ENCODE measurements at places on chromosomes 5 and 9.

GRCh38 chr5:150246835-150247234 lies 42.7 kb downstream of the CAMK2A start:
- no peak for DNase-seq

DNA sequence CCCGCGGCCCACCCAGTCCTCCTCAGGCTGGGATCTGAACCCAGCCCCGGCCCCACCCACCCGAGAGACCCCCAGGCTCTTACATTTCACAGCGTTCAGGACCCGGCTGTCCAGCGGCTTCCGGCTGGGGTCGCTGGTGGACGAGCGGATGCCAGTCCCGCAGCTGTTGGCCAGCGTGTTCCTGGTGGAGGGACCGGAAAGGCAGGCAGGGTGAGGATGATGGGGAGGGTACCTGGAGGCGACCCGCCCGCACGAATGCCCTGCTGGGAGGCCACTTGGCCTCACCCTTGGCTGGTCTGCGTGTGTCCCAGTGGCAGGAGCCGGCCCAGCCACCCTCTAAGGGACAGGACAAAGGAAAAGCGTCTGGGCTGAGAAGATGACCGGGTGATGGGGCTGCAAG lies 51.9 kb upstream of the UBAC1 start:
- DNase-seq, result no peak

DNA sequence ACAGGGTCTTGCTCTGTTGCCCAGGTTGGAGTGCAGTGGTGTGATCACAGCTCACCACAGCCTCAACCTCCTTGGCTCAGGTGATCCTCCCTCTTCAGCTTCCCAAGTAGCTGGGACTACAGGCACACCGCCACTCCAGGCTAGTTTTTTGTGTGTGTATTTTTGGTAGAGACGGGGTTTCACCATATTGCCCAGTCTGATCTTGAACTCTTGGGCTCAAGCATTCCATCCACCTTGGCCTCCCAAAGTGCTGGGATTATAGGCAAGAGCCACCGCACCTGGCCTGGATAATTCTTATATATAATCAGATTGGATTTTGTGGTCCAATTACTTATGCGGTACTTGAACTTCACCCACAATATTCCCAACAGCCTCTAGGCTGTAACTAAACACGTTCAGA lies 19.8 kb downstream of the CCDC69 start:
- DNase-seq, result peak; percentile 65

- DNase-seq, result no peak
Measured at GRCh38 chr5:91607675-91608074, 224.6 kb upstream of the ARRDC3 start.

DNA sequence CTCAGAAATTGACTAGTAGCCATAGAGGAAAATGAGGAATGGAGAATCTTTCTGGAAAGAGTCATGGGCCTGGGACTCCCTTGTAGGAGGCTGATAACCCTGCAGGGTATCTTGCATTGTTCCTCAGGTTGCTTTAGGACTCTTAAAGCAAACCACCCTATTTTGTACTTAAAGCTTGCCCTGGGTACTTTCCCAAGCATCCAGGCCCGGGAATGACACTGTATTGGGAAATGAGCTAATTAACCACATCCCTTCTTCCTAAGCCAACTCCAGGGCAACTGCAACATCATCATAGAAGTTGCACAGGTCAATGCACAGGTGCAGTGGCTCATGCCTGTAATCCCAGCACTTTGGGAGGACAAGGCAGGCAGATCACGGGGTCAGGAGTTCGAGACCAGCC lies 55.9 kb downstream of the UGCG start:
- DNase-seq, result no peak

DNA sequence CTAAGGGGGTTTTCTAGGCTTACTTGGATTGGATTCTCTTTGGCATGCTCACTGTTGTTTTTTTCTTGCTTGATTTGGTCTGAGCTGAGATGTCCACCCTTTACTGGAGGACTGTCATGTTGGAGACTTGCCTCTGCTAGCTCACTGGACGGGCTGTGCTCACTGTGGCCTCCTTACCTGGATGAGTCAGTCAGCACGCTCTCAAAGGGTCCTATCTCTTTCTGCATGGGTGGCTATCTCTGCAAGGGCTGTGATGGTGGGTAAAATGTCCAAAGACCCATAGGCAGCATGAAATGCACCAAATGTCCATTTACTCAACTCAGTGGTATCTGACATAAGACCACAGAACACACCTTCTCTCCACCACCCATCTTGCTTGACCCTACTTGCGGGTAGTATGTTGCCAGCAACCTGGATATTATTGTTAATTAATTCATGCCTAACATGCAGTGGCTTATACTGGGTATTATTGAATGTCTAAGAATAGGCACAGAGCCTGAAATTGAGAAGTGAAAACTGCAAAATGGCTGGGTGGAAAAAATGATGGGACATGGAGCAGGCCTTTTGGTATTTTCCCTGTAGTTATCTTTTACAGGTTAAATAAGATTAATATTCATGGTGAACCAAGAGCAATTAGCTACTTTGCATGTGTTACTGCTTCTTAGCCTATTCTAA lies 68.9 kb upstream of the TLE1 start:
- DNase-seq, result no peak

DNA sequence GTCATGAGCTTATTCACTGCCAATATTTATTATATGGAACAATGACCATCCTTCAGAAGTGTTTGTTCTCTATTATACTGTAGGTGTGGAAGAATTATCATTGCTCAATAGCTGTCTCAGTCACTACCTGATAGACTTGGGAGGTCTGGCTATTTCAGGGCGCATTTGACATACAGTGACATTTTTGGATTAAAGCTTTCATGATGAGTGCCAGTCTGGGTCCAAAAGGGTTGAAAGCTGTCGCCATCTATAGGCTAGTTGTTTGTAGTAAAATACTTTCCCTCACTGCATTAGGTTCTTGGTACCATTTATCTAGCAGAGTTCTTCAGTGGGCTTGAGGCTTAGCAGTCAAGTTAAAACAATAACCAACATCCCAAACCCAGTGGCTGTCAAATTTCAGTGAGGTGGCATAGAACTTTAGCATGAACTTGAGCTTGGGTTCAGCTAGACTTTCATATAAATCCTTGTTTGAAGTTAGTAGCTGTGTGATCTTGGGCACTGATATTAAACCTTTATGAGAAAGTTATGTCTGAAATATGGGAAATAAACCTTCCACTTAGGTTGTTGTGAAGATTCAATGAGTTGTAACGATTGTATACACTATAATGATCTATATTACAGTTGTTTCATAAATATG lies 110.5 kb upstream of the CDKN2B start:
- peak; percentile 61 for DNase-seq

GRCh38 chr5:36985387-36985786 lies 108.8 kb downstream of the NIPBL start:
- DNase-seq, result no peak

- no peak for DNase-seq
Measured at GRCh38 chr5:143372187-143372829, 31.2 kb downstream of the NR3C1 start.

GRCh38 chr9:109258481-109259302 lies 62.2 kb downstream of the EPB41L4B start:
- DNase-seq, result peak; percentile 11

- DNase-seq, result peak; percentile 79
Measured at GRCh38 chr5:13866792-13867191, 77.7 kb downstream of the DNAH5 start.

DNA sequence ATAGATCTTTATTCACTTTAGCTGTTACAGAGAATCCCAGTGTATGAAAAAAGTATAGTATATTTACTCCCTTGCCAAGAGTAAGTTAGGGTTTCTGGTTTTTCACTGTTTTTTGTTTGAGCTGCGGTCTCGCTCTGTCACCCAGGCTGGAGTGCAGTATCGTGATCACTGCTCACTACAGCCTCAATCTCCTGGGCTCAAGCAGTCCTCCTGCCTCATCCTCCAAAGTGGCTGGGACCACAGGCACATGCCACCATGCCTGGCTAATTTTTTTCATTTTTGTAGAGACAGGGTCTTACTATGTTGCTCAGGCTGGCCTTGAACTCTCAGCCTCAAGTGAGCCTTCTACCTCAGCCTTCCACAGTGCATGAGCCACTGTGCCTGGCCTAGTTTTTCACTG lies 3.0 kb downstream of the RAI14 start:
- no peak for DNase-seq

- DNase-seq, result no peak
Measured at GRCh38 chr5:101561018-101561417, 657.9 kb upstream of the ST8SIA4 start.

GRCh38 chr5:76292620-76293322 lies 110.3 kb upstream of the IQGAP2 start:
- DNase-seq, result no peak

GRCh38 chr5:74251141-74252035 lies 389.1 kb downstream of the ENC1 start:
- peak; percentile 27 for DNase-seq

DNA sequence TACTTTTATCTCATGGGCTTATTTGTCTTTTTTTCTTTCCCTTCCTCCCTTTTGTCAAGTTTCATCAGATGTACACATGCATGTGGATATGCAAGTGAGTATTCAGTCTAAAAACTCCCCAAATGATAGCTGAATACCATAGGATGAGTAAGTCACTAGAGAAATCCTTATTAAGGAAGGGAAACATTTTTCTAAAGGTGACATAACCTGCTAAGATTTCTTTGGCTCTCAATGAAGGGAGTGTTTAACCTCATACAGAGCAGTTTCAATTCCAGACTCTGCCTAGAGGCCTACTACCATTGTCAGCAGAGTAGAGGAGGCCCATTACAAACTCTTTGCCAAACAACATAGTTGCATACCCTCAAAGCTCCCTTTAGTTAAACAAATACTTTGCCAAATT lies 192.4 kb downstream of the ARHGEF28 start:
- DNase-seq, result no peak

DNA sequence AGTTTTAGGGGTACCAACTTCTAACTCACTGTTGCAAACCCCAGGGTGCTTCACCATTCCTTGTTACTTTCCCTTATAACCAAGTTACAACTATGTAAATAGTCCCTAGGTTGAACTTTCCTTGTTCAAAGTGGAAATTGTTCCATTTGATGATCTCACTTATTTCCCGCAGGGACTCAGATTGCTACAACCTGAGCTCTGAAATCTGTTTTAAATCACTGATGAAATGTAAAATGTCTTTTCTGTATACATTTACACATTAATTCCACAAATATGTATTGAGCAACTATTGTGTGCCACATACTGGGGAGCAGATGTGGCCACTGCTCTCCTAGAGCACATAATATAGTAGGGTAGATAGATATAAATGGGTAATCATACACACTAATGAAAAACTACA lies 69.1 kb upstream of the TARS1 start:
- no peak for DNase-seq

DNA sequence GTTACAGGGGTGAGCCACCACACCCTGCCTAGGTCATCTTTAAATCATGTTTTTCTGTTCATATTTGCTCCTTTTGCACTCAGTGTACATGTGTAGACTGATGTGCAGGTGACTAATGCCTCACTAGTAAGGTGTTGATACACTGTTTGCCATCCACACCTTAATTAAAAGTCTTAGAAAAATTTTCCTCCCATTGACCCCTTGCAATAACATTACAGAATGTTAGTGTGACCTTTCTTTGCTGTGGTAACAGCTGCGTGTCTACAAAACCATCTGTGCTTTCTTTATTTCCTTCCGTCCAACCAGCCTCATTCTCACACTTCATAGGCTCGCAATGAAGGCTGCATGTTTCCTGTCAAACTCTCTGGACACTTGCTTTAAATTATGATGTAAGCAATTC lies 6.6 kb upstream of the CEMIP2 start:
- no peak for DNase-seq

GRCh38 chr5:139708877-139709581 lies 60.9 kb downstream of the CXXC5 start:
- peak; percentile 82 for DNase-seq

DNA sequence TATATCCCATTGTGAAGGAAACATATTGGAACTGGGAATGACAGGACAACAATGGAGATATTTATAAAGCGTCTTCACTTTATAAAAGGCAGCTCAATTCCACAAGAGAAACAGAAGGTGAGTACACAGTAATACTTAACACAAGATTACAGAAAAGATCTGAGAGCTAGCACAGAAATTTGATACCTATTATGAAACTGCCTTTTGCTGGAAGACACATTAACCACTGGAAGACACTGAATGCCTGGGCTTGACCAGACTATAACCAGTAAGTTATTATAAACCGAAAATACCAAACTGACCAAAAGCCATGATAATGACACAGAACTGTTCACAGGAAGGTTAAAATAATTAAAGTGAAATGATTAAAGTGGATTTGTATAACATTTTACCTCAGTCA lies 195.4 kb downstream of the NR2F1-AS1 start:
- peak; percentile 26 for DNase-seq

- DNase-seq, result no peak
Measured at GRCh38 chr5:157473383-157474320, 13.6 kb downstream of the NIPAL4 start.

GRCh38 chr9:116163293-116164055 lies 9.9 kb downstream of the PAPPA start:
- DNase-seq, result peak; percentile 16

DNA sequence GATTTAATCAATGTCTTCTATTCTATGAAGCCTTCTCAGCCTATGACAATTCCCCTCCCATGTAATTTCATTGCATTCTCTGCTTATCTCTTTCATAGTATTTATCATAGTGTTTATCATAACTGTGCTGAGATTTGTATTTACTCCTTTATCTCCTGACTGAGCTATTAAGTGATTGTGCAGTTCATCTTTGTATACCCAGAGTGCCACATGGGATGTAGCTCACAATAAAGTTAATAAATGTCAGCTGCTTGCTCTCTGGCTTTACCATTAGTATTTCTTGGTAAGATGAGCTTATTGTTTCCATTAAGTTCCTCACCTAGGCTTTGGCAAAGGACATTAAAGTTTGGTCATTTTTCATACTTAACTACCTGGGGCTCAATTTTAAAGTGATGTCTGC lies 275.1 kb upstream of the MPDZ start:
- DNase-seq, result no peak

DNA sequence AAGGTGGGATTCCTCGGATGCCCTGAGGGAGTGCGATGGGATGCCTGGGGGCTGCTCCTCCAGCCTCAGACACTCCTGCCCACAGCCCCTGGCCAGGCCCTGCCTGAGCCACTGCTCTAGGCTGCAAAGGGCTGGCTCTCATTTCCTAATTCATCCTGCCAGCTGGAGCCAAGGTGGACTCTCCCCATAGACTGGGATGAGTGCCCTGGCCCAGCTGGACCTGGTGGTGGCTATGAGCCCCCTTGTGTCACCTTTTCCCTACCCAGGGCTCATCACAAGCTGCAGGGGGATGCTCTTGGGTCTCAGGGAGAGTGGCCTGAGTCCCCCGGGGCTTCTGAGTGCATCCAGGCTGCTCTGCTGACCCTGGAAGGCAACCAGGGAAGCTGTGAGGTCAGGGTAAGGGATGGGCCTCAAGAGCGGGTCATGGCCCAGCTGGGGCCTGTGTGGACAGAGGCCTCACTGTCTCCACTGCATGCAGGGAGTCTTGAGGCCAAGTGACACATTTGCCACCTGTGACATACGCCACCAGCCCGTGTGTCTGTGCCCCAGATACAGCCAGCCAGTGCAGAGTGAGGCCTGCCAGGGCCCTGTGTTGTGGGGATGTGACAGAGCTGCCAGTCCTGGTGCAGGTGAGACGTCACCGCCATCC lies 102.7 kb upstream of the IER5L start:
- no peak for DNase-seq

- no peak for DNase-seq
Measured at GRCh38 chr9:18622186-18622836, 148.4 kb downstream of the ADAMTSL1 start.

- DNase-seq, result peak; percentile 96
Measured at GRCh38 chr9:6645355-6646292, at the start of gene GLDC. Gene GLDC, minus strand, starts transcription at chr9:6645729. Its CDS starts 230 bp downstream, at chr9:6645499.

GRCh38 chr5:138109463-138110265 lies 25.8 kb downstream of the WNT8A start:
- DNase-seq, result peak; percentile 47

Measured in NCI-H82 (cell line).